ENCODE measurements at places on chromosomes 4 and X.

- no peak for DNase-seq
Measured at GRCh38 chr4:55742655-55743202, 76.9 kb upstream of the EXOC1L start.

DNA sequence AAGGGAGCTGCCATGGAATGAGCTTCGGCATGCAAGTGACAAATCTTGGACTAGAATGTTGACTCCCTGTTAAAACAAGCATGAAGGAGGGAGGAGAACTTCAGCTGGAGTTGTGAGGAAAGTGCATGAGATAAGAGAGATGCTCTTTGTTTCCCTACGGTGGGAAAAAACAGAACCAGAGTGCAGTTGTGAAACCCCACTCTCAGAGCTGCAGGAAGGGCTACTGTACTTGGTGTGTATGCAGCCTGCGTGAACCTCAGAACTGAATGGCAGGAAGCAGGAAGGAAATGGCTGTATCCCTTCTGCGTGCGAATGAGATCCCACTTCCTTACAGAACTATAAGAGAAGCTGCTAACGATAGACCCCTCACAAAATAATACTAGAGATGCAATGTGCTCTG is 57.2 kb downstream of the EGF start:
- DNase-seq = no peak

DNA sequence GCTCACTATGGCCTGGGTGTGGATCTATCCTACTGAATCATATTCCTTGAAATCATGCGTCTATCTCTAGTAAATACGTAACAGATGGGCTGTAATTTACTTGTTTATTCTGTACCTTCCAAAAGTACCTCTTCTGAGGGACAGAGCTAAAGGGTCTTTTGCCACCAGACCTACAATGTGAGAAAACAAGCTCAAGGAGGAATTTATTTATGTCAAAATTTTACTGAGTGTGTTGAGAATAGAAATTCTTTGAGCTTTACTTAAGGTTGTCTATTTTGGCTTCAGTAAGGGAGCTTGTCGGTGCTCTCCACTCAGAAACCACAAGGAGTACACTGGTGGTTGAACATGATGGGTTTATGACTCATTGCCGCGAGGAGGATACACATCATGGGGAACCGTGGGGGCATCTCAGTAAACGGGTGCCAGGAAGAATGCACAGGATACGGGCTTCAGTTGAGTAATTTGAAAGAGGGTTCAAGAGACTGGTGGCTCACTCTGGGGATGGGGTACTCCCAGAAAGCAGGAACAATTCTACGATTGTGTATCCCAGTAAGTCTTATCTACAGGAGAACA is 3.0 kb downstream of the ANK2 start:
- DNase-seq = no peak

GRCh38 chr4:40193578-40193977 is 3.3 kb upstream of the RHOH start:
- DNase-seq = no peak

- DNase-seq = no peak
Measured at GRCh38 chrX:19902110-19902509, 14.7 kb upstream of the SH3KBP1 start.

GRCh38 chr4:76197031-76197743 is 16.4 kb downstream of the SCARB2 start:
- DNase-seq = no peak

DNA sequence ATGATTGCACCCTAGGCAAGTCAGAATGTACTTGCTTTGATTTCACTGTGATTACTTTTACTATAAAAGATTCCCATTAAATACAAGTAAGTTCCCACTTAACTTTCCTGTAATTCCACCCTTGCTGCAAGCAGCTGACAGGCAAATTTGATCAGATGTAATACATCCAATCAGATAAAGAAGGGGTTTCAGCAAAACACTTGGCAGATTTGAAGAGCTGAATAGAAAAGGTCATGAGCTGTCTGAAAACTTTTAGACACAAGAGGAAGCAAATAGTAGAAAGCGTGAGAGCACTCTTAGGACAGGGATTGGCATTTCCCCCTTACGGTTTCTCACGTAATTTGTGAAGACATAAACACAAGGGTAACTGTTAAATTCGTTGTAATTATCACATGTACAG is 22.8 kb downstream of the HSD17B13 start:
- no peak for DNase-seq

GRCh38 chrX:56310581-56310980 is 78.4 kb downstream of the KLF8 start:
- no peak for DNase-seq

GRCh38 chr4:56255820-56256219 is 131.5 kb downstream of the AASDH start:
- DNase-seq = no peak

DNA sequence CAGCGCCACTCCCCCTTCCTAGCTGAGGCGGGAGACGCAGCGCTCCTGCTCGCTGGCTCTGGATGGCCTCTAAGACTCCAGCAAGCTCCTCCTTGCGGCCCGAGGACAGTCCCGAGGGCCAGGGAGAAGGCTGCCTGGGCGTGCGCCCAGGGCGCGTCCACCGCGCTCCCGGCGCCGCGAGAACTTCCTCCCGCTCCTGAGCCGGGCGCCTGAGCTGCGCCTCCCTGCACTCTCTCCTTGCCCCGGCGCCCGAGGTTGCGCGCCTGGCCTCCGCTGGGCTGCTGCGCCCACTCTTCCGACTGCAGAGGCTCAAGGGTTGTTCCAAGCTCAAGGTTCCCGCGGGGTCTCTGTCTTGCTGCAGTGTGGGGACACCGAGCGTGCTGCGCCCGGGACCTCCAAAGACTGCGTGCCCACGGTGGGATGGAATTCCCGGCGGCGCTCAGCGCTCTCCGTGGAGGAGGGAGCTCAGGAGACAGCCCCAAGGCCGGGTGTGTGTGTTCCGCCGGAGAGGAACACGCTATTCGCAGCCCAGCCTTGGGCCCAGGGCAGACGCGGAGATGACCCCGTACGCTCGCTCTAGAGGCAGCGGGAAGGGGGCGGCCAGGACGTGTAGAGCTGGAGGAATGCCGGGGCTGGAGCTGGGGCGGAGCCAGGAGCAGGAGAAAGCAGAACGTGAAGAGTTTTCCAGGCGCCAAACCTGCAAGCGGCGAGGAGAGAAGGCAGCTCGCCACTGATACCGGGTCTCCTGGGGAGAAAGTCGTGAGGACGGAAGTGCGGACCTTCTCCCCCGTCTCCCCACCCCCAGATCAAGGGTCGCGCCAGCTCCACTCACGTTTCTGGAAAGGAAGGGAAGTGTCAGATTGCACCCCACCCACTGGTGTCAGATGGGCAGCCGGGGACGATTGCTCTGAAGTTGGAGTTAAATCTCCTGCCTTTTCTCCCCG is at the start of gene ARHGAP6:
Gene ARHGAP6 (minus strand): TSS at position 753 of the 944 bp plus-strand sequence. CDS start 1,092 bp downstream, outside the sequence.
- DNase-seq = no peak

GRCh38 chrX:103817502-103817901 is 14.6 kb downstream of the RAB9B start:
- DNase-seq = peak; percentile 36

GRCh38 chr4:113394730-113395530 is 345.5 kb downstream of the ANK2 start:
- peak; percentile 59 for DNase-seq

DNA sequence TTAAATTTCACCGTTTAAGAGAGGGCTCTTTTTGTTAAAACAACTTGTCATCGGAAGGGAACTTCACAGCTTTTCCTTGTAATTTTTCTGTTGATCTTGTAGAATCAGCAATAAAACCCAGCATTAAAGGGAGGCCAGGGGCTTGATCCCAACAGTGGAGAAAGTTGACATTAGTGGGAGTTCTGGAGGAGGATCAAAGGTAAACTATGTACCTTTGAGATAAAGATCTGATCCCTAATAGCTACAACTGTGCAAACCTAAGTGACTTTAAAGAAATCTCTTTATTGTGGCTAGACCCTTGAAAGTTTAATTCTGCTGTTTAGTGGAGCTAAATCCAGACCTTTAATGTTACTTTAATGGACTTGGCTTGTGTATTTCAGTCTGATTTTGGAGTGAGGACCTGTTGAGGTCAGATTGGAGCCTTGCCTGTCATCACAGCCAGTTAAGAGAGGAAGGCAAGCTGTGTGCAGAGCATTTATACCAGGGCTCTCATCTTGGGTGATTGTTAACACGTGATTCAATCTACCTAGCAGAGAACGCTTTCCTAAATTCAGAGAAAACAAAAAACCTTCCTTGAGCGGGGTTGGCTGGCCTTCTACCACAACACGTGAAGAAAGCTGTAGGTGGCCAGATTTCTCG is 1.7 kb downstream of the DOCK11 start:
- DNase-seq = no peak

DNA sequence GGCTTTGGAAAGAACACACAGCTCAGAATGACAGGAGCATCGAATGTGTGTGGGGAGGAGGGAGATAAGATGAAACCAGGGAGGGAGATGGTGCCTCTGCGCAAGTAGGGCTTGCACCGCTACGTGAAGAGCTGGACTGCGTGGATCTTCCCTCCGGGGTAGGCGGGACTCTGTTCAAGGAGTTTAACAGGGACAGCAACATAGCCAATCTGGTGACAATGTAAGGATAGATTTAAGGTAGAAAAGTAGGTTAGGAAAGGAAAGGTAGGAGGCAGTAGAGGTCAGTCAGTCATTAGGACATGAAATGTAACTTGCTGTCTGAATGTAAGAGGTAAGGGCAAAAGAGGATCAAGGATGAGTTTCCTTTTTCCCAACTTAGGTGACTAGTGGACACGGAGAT is 152.5 kb downstream of the DCTD start:
- no peak for DNase-seq

- no peak for DNase-seq
Measured at GRCh38 chr4:128558896-128559679, 250.4 kb upstream of the JADE1 start.

- no peak for DNase-seq
Measured at GRCh38 chr4:38242101-38242500, 281.9 kb downstream of the PTTG2 start.

DNA sequence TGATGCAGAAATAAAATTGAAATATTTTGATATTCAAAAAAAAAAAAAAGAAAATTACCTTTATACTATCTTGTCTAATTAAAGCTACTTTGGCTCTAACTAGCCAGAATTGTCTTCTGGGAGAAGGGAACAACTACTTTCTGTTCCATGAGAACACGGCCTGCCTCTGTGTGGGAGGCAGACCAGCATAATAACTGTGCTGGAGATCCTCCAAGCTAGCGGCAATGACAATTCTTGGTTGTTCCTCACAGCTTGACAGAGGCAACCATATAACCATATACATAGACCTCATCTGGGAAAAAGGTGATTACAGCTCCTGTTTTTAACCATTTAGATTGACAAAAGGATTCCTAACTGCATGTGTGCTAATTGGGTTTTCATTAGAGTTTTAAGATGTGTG is 95.7 kb downstream of the RBMX2 start:
- no peak for DNase-seq

DNA sequence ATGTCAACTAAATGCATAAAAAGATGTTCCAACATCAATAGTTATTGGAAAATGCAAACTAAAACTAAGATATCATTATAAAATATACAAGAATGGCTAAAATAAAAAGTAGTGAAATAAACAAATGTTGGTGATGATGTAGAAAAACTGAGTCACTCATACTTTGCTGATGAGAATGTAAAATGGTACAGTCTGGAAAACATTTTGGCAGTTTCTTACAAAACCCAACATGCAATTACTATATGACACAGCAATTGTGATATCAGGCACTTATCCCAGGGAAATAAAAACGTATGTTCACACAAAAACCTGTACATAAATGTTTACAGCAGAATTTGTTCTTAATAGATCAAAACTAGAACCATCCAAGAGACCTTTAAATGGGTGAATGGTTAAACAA is 182.6 kb downstream of the RTL9 start:
- DNase-seq = no peak

- DNase-seq = no peak
Measured at GRCh38 chrX:103730796-103731493, 20.2 kb downstream of the TMEM31 start.

- DNase-seq = no peak
Measured at GRCh38 chr4:1336088-1336491, 10.9 kb upstream of the UVSSA start.

- no peak for DNase-seq
Measured at GRCh38 chr4:99915449-99915848, 21.2 kb upstream of the LAMTOR3 start.

GRCh38 chr4:165394275-165394674 is 15.5 kb downstream of the CPE start:
- DNase-seq = no peak

- DNase-seq = no peak
Measured at GRCh38 chr4:22385611-22386011, 130.3 kb downstream of the ADGRA3 start.
